ENCODE measurements at places on chromosomes 5 and 9.
A peak's percentile ranks its signal among the peaks of the same experiment; 100 is the strongest.

DNA sequence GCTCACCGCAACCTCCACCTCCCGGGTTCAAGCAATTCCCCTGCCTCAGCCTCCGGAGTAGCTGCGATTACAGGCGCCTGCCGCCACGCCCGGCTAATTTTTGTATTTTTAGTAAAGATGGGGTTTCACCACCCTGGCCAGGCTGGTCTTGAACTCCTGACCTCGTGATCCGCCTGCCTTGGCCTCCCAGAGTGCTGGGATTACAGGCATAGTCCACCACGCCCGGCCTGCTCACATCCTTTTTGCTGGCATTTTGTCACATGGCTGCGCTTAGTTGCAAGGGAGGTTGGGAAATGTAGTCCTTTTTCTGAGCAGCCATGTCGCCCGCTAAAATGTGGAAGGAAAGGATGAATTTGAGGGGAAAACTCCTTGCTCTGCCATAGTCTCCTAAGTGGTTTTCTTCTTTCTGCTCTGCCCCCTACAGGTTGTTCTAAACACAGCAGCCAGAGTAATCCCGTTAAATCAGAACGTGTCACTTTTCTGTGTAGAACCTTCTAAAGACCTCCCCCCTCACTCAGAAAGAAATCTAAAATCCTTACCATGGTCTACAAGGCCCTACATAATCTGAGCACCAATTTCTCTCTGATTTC, 57.8 kb upstream of the HSPA9 start:
- DNase-seq = peak; percentile 94

DNA sequence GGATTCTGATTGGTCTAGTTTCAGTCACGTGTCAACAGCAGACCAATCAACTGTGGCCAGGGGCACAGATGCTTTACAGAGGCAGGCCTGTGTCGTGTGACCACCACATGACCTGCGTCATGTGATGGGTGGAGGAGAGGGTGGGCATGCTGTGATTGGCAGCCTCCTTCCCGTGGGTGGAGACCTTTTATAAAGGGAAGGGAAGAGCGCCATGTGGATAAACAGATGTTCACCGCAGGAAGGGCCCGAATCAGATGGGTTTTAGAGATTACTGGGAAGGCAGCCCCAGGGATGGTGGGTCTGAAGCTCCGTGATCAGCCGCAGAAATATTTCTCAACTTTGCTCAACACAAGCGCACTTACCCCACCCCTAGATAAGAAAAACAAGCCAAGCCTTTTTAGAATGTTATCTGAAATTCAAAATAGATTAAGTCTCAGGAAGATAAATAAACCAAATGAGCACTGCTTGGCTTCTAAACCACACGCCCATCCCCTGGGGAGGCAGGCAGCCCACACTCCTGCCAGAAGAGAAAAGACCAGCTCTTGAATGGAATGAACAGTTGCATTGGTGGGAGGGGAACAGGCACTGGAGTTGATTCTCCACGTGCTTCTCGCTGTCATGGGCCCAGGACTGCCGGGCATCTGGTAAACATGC, 43.6 kb downstream of the ROPN1L start:
- no peak for DNase-seq

DNA sequence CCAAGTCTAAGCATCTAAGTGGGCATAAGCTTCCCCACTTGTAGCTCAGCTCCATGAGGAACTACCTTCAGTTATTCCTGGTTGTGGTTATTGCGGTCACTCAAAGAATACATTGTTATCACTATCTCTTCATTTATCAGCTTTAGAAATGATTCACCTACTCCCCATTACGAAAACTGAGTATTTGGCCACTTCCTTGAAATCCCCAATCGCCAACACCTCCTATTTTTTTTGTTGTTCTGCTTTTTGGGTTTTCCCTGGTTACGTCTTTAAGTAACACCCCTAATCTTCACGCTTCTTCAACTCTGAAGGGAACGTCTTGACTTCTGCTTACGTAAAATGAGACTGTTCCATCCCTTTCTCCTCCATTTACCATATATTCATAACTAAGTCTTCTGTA, 20.7 kb downstream of the MAPK9 start:
- peak; percentile 66 for DNase-seq

- DNase-seq = no peak
Measured at GRCh38 chr5:83426855-83427254, 44.7 kb upstream of the VCAN start.

DNA sequence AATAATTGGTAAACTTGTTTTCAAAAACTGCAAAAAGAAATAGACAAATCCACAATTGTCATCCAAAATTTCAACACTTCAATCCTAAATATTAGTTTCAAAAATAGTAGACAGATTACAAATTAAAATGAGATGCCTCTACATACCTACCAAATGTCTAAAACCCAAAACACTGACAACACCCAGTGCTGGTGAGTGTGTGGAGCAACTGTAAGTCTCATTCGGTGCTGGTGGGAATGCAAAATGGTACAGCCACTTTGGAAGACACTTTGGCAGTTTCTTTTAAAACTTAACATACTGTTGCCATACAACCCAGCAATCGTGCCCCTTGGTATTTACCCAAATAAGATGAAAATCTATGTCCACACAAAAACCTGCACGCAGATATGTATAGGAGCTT, 6.7 kb downstream of the ECM2 start:
- DNase-seq = no peak

GRCh38 chr9:86706391-86706790, 240.9 kb downstream of the GAS1 start:
- no peak for DNase-seq

DNA sequence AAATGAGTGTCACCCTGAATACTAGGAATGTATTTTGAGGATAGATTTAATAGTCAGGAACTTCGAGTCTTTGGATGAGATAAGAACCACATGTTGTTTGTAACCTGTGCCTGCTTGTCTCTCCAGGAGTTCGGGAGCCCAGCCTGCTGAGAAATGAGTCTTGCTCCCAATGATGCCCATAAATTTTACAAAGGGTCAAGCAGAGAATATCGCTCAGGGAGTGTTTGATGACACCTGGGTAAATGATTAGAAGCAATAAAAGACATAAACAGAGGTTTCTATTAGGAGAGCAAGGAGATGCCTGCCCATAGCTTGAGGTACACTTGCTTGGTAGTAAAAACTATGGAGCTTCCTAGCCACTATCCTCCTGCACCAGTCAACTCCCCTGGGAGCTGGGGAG, 46.9 kb upstream of the KLF4 start:
- DNase-seq = no peak

- no peak for DNase-seq
Measured at GRCh38 chr5:170221327-170221741, 11.5 kb upstream of the C5orf58 start.

GRCh38 chr5:178487911-178488600, 102.1 kb downstream of the COL23A1 start:
- DNase-seq = no peak

- no peak for DNase-seq
Measured at GRCh38 chr9:134881313-134881670, 682 bp downstream of the FCN2 start.
